ENCODE measurements at places on chromosomes 4 and X.

DNA sequence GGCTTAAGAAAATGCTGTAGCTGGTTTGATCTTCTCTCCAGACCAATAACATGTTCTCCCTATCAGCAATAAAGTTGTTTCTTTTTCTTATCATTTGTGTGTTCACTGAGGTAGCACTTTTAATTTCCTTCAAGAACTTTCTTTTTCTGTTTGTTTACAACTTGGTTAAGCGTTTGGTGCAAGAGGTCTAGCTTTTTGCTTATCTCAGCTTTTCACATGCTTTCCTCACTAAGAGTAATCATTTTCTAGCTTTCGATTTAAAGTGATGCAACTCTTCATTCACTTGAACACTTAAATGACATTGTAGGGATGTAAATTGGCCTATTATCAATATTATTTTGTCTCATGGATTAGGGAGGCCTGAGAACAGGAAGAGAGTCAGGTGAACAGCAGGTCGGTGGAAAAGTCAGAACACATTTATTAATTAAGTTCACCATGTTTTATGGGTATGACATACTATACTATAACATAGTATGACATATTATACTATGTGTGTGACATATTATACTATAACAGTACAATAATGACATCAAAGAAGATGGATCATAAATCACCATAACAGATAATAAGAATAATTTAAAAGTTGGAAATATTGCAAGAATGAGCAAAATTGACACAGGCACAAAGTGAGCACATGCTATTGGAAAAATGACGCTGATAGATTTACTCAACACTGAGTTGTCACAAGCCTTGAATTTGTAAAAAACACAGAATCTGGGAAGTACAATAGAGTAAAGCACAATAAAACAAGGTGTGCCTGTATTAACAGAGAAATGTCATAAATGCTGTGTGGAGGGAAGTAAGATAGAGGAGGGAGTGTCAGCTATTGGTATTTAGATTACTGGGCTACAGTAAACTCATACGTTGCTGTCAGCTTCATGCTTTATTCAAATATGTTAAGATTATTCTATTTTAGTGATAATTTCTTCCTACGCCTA, 218.6 kb upstream of the SLC7A11 start:
- no peak for DNase-seq

- DNase-seq, result peak; percentile 14
Observed at GRCh38 chrX:40300286-40300890, 202.6 kb upstream of the BCOR start.

- DNase-seq, result no peak
Observed at GRCh38 chr4:2024683-2025082, 15.9 kb upstream of the NELFA start.

DNA sequence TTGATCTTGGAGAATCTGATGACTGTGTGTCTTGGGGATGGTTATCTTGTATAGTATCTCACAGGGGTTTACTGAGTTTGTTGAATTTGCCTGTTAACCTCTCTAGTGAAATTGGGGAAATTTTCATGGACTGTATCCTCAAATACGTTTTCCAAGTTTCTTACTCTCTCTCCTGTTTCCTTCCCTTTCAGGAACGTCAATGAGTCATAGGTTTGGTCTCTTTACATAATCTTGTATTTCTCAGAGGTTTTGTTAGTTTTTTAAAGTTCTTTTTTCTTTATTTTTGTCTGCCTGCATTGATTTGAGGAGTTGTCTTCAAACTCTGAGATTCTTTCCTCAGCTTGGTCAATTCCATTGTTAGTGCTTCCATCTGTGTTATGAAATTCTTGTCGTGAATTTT, 227.7 kb upstream of the GPRIN3 start:
- DNase-seq, result no peak

DNA sequence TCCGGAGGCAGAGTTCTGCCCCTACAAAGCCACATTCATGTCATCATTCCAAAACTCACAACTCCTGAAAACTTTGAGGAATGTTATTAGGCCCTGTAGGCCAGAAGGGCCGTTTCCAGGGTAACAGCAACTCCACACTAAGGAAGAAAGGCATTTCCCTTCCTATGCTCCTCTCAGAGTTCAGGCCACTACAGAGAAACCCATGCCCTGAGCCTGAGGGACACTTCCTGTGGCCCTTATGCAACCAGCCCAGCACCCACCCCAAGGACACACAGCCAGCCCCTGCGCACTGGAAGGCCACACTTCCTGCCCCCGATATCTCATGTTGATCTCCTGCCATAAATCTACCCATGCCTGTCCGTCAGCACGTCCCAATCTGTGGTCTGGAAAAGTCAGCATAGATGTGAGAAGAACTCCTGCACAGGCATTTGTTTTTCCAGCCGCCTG, 289.3 kb downstream of the BCOR start:
- no peak for DNase-seq

Measured in stimulated activated naive CD8-positive, alpha-beta T cell treated with anti-CD3 and anti-CD28 coated beads, Interleukin-15, Interleukin-2, amounts not matched to agents 100 U/mL and 50 U/mL, for 24 hours (primary cell).